ENCODE measurements at places on chromosomes 12 and 14.

GRCh38 chr14:96245710-96246538 is 10.1 kb upstream of the BDKRB1 start:
- DNase-seq: no peak

DNA sequence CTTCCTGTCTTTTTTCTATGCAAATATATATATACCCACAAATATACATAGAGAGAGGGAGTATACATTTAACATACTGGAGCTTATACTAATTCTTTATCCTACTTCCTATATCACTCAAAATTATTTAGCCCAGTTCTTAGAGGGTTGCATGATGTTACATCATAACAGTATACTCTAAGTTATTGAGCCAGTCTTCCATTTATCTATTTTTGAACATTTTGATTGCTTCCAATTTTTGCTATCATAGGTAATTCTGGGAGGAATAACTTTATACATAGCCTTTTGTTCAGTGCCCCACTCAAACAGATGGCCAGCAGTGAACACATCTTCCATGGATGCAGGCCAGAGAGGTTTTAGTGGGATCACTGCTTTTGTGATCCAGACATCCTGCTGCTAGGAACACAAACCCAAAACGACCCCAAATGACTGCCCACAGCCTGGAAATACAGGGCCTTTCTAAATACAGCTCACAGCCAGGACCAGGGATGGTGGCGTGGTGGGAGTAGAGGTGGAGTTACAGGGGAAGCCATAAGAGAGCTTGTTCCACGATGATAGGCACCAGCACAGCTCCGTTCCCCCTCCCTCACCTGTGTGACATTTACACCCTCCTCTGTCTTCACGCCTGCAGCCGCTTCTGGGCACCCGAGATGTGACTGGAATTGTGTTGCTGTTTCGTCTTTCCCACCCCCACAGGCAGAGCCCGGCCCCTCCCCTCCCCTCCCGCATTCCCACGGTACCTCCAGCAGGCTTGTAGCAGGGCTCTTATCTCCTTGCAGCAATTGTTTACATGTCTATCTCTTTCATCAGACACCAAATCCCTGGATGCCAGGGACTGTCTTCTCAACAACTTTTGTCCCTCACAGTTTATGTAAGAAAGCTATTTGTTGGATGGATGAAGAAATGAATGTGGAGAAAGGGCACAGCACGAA is 30.7 kb upstream of the HDAC7 start:
- DNase-seq: no peak

- no peak for DNase-seq
Observed at GRCh38 chr12:127170226-127171180, 1096.5 kb upstream of the TMEM132C start.

- peak; percentile 33 for DNase-seq
Observed at GRCh38 chr14:70073924-70074566, 114.7 kb downstream of the SLC8A3 start.

GRCh38 chr12:54159589-54159988 is 29.2 kb downstream of the SMUG1 start:
- no peak for DNase-seq

DNA sequence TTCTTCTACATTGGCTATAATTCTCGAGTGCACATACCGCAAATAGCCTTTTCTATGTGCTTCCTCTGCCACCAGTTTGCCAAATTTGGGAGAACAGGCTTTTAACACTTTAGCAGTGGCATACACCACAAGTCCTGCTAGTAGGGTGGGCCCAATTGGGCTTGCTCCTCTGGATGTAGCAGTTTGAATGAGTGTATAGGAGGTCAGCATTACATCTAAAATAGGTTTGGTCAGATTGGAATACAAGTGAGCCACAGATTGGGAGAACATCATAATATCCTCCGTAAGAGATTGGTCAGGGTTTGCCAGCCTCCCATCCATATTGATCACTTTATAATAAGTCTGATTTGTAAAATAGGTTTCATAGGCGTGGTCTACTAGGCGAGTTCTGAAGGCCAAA is 902 bp downstream of the ABCD2 start:
- DNase-seq: no peak

DNA sequence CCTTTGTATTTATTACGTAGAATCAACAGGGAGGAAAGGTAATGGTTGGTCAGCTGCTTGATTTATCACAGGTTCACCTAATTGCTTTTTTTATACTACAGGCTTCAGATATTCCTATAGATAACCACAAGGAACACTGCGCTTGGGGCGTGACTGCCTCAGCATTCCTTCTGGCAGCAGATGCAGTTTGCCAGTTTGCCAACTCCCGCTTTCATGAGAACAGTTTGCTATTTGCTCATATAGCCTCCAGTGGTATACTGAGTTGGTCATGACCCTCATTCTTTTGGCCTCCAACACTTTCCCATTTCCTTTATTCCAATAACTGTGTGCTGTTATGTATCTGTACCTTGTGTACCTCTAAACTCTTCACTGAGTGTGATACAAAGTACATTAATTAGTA is 38.6 kb upstream of the ACSM4 start:
- DNase-seq: no peak

DNA sequence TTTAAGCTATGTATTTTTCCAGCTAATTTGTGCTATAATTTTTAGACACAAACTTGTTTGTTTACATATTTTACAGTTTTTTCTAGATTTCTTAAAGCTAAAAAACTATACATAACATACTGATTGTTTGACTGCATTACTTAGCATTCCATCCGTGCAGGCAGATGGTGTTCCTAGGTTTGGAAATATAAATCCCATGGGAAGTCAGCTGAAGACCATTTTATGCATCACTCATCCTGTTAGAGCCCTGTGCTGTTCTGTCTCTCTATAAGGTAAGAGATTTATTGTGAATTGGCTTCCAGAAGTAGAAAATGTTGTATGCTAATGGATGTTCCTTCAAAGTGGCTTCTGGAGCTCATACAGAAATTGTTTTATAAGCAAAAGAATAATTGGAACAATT is 31.1 kb downstream of the RMST start:
- DNase-seq: no peak

GRCh38 chr14:20631023-20631879 is 10.2 kb downstream of the OR6S1 start:
- DNase-seq: peak; percentile 37

GRCh38 chr12:107917912-107918800 is 143.7 kb downstream of the ASCL4 start:
- DNase-seq: no peak

DNA sequence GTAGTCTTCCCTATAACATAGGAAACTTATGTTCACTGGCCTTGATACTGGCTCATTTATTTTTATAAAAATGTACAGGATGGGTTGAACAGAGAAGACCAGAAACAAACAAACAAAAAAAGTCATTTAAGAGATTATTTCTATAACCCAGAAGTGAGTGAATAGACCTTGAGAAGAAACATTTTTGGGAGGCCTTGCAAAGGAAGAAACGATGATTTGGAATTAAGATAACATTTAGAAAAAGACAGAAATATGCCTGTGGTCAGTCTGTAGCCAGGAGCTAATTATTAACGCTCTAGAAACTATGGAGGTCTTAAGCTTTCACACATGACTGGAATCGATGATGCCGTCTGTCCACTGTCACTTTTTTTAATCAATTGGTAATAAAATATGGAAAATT is 264.0 kb downstream of the EGLN3 start:
- DNase-seq: no peak

- DNase-seq: no peak
Observed at GRCh38 chr14:89933002-89933401, 21.5 kb downstream of the EFCAB11 start.

- no peak for DNase-seq
Observed at GRCh38 chr12:2616763-2617162, 178.0 kb upstream of the FKBP4 start.

GRCh38 chr14:99282261-99283050 is 10.5 kb upstream of the BCL11B start:
- no peak for DNase-seq

DNA sequence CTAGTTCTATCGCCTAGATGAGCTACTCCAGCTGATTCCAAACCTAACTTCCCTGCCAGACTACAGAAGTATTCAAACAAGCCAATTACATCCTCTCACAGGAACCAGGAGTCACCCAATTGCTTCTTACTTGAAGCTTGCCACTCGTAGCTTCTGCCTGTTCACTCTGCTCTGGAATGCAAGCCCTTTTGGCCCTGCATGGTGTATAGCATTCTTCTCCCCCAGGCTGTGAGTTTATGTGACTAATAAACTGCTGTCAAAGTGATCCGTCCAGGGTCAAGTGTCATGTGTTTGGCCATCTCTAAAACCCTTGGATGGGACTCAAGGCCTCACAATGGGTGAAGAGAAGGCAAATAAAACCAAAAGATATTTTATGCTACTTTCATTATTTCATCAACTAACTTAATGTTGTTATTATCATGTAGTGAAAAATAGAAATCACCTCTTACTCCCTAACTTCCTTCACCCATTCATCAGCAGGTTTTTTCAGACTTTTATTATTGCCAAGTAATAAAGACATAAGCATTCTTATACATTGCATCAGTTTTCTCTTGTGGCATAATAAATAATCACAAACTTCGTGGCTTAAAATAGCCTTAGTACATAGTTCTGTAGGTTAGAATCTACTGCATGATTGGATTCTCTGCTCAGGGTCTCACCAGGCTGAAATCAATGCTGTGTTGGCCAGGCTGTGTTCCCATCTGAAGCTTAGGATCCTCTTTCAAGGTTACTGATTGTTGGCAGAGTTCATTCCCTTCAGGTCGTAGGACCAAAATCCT is 1981.7 kb upstream of the FLRT2 start:
- no peak for DNase-seq

- DNase-seq: no peak
Observed at GRCh38 chr14:102389246-102389645, 26.5 kb downstream of the TECPR2 start.

GRCh38 chr14:102652194-102652593 is 59.7 kb downstream of the RCOR1 start:
- DNase-seq: no peak

- DNase-seq: no peak
Observed at GRCh38 chr12:5160827-5161226, 117.1 kb downstream of the KCNA5 start.
